ENCODE measurements at places on chromosomes 12 and 14.

GRCh38 chr14:50667684-50667995 lies 466 bp downstream of the SAV1 start:
- no peak for DNase-seq

DNA sequence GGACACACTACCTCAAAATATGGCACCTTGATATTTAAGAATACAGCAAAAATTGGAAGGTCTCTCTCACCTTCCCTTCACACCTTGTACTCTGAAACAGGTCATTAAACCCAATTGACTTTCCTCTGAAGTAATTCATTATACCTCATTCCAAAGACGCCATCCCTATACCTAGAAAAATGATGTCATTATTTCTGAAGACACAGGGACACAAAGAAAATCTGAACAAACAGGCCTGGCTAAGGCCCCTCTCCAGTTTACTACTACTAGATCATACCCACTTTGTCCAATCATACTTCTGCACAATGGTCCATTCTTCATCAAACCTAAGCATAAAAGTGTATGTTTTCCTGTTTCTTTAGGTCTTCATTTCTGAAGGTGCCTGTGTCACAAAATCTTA lies 156.9 kb downstream of the RASSF9 start:
- DNase-seq: no peak

DNA sequence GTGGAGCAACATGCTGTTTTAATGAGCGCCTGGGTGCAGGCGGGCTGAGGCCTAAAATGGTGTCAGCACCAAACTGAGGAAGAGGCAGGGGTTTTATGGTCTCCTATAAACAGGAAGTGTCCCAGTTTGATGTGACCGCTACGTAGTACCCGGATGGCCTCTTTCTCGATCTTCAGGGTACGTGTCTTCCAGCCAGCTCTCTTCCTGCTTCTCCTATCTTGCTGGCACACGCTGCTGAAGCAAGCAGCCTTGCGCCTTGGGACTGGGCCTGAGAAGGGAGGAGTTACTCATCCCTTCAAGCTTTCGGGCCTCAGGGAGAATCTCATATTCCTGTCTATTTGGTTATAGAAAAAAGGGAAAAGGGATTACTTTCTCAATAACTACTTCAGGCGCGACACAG lies 28.2 kb upstream of the RNASE1 start:
- no peak for DNase-seq

GRCh38 chr12:88932457-88932856 lies 352.2 kb upstream of the KITLG start:
- no peak for DNase-seq

GRCh38 chr14:103001226-103001625 lies 56.1 kb downstream of the CDC42BPB start:
- no peak for DNase-seq

Data from H54 (cell line).